Urinary bladder (tissue), 4 donors: ENCODE measurements at places on chromosomes 1 and 21. TPM values are rescaled to one million over a fixed set of nuclear protein-coding genes. Genes with fewer than 3 reads are reported as not detected.

- DNase-seq: no peak
Measured at GRCh38 chr1:90534116-90534515, 183.0 kb downstream of the BARHL2 start.

- DNase-seq: no peak
Measured at GRCh38 chr1:235468004-235468403, 36.2 kb downstream of the B3GALNT2 start.

TCEANC2 gene
- total RNA-seq: 7.6 TPM

ZBTB8B gene
- 0.79 TPM for total RNA-seq
